ENCODE measurements at places on chromosomes 3 and 15. TPM values are rescaled to one million over a fixed set of nuclear protein-coding genes. Genes with fewer than 3 reads are reported as not detected.

The GLDN gene
- 0.18 TPM for total RNA-seq

The PRRT3 gene
- 1.9 TPM for total RNA-seq

The GOLGA8O gene
- 0.22 TPM for total RNA-seq

The WDR72 gene
- total RNA-seq: not detected

The DPPA4 gene
- 0.53 TPM for total RNA-seq

The PRR23E gene
- not detected for total RNA-seq

The CCDC13 gene
- total RNA-seq: 0.49 TPM

The P2RY1 gene
- 24.3 TPM for total RNA-seq

The CISH gene
- 47.7 TPM for total RNA-seq

The MYO1E gene
- 0.44 TPM for total RNA-seq

The IFRD2 gene
- total RNA-seq: 116 TPM

The CSTA gene
- 0.44 TPM for total RNA-seq

The TEX55 gene
- total RNA-seq: not detected

The CLRN1 gene
- not detected for total RNA-seq

The TRAT1 gene
- total RNA-seq: 0.16 TPM

The CHST13 gene
- not detected for total RNA-seq

The MESP2 gene
- 0.47 TPM for total RNA-seq

The MYZAP gene
- total RNA-seq: not detected

The UROC1 gene
- not detected for total RNA-seq

The TNNC1 gene
- 0.47 TPM for total RNA-seq

The MAP2K1 gene
- 55.9 TPM for total RNA-seq

The COPB2 gene
- total RNA-seq: 99.1 TPM

The CEP63 gene
- total RNA-seq: 6.7 TPM

The ADAMTSL3 gene
- total RNA-seq: 0.09 TPM

The WDR82 gene
- total RNA-seq: 45.9 TPM

The PLA1A gene
- total RNA-seq: not detected

The KCNMB3 gene
- 14.3 TPM for total RNA-seq

The CNTN4 gene
- not detected for total RNA-seq

The IL17RE gene
- total RNA-seq: 0.72 TPM

The IRAK2 gene
- 3.1 TPM for total RNA-seq

The GOLGA8Q gene
- total RNA-seq: not detected

The LRRK1 gene
- 0.49 TPM for total RNA-seq

The FSD2 gene
- not detected for total RNA-seq

The FOXB1 gene
- not detected for total RNA-seq

The PLA2G4D gene
- not detected for total RNA-seq

The HAPLN3 gene
- total RNA-seq: 2.4 TPM

The AGBL1 gene
- not detected for total RNA-seq

The RAB27A gene
- total RNA-seq: 90.2 TPM

The ACAP2 gene
- total RNA-seq: 40.6 TPM

The SRGAP3 gene
- 0.35 TPM for total RNA-seq

The SLC51B gene
- not detected for total RNA-seq

The NDUFB5 gene
- total RNA-seq: 168 TPM

The HDDC3 gene
- total RNA-seq: 42.6 TPM

The ACKR4 gene
- total RNA-seq: not detected

The BCL2A1 gene
- not detected for total RNA-seq

The SLC9C1 gene
- total RNA-seq: not detected

The GABPB1 gene
- 31.3 TPM for total RNA-seq

The MNS1 gene
- total RNA-seq: 2.5 TPM

The SIDT1 gene
- 0.18 TPM for total RNA-seq

The TTLL13 gene
- total RNA-seq: 0.11 TPM

The LIPC gene
- 0.27 TPM for total RNA-seq

The NPAP1 gene
- total RNA-seq: not detected
